ENCODE measurements at places on chromosomes 11 and 22.

- DNase-seq = no peak
These were observed 1.9 kb upstream of the RDX start for GRCh38 chr11:110298301-110298765.

DNA sequence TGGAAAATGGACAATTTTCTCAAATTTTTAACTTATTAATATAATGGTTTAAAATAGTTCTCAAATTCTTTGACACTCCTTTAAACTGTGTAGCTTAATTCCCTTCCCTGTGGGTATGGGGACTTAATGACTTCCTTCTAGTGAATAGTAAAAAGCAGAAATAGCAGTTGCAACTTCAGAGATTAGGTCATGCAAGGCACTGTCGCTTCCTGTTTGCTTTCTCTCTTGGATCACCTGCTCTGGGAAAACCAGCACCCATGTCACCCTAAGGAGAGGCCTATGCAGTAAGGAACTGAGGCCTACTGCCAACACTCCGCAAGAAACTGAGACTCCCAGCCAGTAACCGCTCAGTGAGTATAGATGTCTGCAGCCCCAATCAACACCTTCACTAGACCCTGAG is 5.5 kb upstream of the PANX3 start:
- DNase-seq = no peak

DNA sequence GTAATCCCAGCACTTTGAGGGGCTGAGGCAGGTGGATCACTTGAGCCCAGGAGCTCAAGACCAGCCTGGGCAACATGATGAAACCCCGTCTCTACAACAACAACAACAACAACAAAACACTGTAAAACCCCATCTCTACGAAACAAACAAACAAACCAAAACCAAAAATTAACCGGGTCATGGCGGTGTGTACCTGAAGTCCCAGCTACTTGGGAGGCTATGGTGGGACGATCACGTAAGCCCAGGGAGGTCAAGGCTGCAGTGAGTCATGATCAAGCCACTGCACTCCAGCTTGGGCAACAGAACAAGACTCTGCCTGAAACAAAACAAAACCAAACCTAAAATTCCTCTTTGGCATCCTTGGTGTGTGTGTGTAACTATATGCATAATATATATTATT is 7.0 kb upstream of the POLA2 start:
- DNase-seq = no peak

DNA sequence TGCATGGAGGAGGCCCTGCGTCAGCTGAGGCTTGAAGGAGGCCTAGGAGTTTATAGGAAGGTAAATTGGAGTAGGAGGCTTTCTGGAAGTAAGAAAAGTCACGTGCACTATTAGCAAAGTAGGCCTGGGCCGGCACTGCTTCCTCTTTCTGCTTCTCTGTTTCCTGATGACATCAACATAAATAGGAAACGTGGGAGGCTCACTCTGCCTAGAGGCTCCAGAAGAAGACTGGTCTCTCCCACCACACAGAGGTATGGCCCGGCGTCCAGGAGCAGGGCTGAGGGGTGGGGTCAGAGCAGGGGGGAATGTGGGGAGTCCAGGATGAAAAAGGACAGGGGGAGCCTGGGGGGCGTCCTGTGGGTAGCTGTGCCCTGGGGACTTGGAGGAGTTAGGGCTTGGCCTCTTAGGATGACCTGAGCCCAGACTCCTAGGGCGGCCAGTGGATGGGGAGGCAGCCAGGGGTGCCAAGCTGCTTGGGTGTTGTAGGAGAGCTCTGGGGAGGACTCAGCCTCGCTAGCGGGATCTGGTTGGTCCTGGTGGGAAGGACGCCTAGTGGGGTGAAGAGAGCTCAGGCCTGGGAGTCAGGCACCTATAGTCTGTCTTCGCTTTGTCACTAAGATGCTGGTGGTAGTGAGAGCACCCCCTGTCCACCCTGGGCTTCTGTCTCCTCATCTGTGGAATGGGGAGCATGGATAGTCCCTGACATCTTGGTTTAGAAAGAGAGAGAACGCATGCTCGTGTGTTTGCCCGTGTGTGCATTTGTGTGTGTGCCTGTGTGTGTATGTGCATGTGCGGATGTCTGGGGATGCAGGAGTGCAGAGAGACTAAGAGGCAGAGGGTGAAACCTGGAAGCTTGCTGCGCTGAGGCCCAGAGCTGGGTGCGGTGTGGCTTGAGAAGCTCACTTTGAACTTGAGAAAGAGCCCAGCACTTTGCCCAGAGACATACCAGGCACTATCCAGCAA is at the start of gene CSF2RB:
Gene CSF2RB (plus strand): TSS at position 202 of the 963 bp plus-strand sequence. CDS start 8,580 bp downstream, outside the sequence.
- no peak for DNase-seq

DNA sequence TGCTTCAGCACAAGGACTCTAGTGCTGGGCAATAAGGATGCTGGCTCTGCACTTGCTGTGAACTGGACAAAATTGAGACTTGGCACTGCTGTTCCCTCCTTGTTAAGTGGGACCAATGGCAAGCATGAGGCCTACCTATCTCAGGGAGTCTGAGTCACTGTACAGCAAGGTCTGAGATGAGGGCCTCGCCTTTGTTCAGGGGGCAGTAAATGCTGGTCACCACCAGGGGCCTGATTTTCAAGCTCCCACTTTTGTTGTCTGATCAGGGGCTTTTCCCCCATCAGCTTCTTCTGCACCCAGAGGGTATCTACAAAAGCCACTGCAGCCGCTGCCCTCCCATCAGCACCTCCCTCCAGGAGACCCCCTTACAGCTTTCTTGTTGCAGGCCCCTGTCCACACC is 22.8 kb downstream of the DHCR7 start:
- no peak for DNase-seq

DNA sequence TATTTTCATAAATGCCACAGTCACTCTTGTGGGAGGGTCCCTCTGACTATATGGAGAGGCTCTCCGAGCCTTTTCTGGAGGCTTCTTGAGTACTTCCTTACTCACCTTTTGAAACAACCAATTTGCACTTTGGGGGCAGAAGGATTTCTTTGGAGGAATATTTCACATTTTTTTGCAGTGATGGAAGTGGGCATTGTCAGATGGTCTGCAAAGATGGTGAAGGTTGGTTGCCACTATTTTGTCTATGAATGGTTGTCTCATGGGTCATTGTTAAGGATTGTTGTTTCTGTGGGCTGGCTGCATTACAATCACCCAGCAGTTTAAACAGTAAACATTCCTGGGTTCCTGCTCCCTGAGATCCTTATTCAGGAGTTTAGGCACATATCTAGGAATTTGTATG is 388.2 kb downstream of the TMEM135 start:
- DNase-seq = no peak

DNA sequence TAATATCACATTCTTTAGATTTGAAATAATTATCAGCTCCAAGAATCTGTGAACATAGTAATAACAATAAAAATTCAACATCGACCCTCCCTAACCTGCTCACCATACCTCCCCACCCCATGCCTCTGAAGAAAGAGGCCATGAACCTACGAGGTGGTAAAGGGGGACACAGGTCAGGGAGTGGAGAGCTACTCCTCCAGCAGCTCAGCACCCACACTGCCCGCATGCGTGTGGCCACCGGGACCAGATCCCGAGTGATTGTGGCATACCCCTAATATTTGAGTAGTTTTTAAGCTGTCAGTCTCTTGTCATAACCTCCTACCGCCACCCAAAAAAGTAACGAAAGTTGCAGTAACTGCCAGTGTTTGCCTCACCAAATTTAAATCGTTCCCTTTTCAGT is 16.8 kb upstream of the ADSL start:
- no peak for DNase-seq

GRCh38 chr11:65782816-65783228 is 2.0 kb upstream of the AP5B1 start:
- DNase-seq = no peak

DNA sequence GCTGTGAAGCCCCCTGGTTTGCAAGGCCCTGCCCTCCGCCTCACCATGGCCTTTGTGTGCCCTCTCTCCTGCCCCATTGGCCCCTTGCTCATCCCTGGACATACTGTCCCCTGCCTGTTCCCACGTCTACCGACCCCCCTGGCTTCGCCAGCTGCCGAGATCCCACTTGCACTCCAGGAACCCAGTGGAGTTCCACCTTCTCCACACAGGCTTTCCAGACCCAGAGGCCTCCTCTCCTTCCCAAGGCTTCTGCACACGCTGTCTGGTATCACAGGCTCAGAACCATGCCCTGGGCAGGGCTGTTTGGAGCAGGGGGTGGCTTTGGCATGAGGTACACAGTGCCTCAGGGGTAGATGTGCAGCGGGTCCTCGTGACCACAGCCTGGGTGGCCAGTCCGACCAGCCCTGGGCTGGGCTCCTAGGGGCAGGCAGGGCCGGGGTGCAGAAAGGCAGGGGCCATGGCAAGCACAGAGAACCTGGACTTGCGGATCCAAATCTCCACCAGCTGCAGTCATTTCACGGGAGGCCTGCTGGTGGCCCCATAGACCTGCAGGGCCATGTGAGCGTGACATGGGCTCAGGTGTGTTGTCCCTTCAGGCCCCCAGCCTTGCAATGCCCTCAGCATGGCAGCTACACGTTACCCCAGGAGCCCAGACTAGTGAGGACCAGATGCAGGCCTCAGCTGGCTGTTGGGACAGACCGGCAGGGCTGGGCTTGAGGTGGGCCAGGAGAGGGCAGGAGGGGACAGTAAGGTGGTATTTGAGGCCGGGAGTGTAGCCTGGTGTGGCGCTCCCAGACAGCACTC is 9.5 kb downstream of the GRK2 start:
- no peak for DNase-seq

GRCh38 chr11:99371257-99371656 is 350.5 kb downstream of the CNTN5 start:
- no peak for DNase-seq

Data from CD4-positive, CD25-positive, alpha-beta regulatory T cell (primary cell).